Activated T-helper 1 cell treated with anti-CD3 and anti-CD28 coated beads, Interleukin-12 subunit alpha, Interleukin-12 subunit beta, Interleukin-2, Interleukin-4 antibody, amounts not matched to agents 30 ng/mL and 10 ng/mL and 1 ng/mL, durations not matched to agents 14 hours and 24 hours and 36 hours (primary cell): ENCODE measurements at places on chromosomes 7 and 10. TPM values are rescaled to one million over a fixed set of nuclear protein-coding genes. Genes with fewer than 3 reads are reported as not detected.
A peak's percentile ranks its signal among the peaks of the same experiment; 100 is the strongest.

The CNOT4 gene
- 21.3 and 23.3 TPM in 2 replicates for total RNA-seq

The CPA2 gene
- not detected in 2 replicates for total RNA-seq

The GPR146 gene
- total RNA-seq = 2.2 and 2.8 TPM in 2 replicates

The NPC1L1 gene
- total RNA-seq = not detected in 2 replicates

The NME8 gene
- total RNA-seq = not detected in 2 replicates

The ACTL6B gene
- not detected in 2 replicates for total RNA-seq

The CHST15 gene
- total RNA-seq = 0.15 and 0.18 TPM in 2 replicates

The CASD1 gene
- total RNA-seq = 14.9 and 15.2 TPM in 2 replicates

The AGBL3 gene
- total RNA-seq = 1.5 and 1.9 TPM in 2 replicates

The MYH16 gene
- not detected in 2 replicates for total RNA-seq

The GIMAP8 gene
- 9.2 and 9.4 TPM in 2 replicates for total RNA-seq

DNA sequence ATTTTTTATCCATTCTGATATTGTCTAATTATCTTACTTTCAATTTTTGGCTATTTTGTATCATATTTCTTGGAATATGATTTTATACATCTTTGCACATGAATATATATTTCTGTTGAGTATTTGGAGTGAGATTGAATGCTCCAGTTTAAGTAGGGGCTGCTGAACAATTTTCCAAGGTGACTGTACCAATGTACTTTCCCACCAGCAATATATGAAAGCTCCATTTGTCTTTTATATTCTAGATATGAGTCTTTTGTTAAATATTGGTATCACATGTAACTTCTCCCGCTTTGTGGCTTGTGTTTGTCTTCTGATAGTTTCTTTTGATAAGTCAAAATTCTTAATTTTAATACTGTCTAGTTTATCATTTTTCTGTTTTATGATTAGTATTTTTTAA, 144.6 kb upstream of the MDFIC start:
- DNase-seq = no peak

GRCh38 chr10:11898372-11899066, 75.4 kb downstream of the PROSER2 start:
- no peak for DNase-seq

DNA sequence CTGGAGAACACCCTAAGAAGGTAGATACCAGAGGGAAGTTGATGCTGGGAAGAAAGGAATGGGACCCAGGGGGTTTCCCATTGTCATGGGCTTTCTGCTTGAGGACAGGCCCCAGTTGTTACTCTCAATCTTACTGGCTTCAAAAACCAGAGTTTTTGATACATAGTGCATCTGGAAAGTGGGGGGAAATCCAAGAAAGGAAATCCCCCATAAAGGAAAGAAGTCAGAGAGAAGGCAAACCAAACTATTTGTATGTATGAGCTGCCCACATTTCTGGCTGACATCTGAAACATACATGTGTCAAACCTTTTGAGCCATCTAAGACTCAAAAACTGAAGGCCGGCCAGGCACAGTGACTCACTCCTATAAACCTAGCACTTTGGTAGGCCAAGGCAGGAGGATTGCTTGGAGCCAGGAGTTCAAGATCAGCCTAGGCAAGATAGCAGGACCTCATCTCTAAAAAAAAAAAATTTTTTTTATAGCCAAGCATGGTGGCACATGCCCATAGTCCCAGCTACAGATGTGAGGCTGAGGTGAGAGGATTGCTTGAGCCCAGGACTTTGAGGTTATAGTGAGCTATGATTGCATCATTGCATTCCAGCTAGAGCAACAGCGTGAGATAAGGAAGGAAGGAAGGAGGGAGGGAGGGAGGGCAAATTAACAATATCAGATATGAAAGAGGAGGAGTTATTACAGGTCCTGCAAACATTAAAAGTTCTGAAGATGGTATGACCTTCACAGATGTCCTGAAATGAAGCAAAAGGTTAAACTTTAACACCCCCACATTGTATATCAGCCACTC, 6.7 kb upstream of the COA1 start:
- DNase-seq = no peak

- DNase-seq = no peak
Observed at GRCh38 chr10:11300026-11300425, 282.4 kb downstream of the CELF2 start.

- DNase-seq = peak; percentile 95
Observed at GRCh38 chr10:133373174-133374090, at the start of gene ECHS1. ECHS1 (minus strand) TSS chr10:133373354; CDS start chr10:133373333, 21 bp downstream.

DNA sequence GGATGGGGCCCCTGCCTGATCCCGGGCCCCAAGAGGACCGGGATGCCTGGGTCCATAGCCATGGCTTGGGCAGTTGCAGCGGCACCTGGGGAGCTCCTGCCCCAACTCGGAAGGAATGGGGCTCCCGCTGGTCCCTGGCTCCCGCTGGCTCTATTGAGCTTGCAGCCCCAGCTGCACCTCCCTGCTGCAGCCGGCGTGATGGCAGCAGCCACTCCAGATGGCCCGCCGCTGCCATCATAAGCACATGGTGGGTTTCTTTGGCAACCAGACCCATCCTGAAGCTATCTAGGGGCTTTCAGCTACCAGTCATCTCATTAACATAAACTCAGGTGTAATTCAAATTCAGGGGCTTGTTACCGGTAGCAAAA, 11.1 kb upstream of the DNMBP start:
- DNase-seq = no peak

GRCh38 chr10:19659920-19660655, 156.1 kb upstream of the PLXDC2 start:
- DNase-seq = no peak

DNA sequence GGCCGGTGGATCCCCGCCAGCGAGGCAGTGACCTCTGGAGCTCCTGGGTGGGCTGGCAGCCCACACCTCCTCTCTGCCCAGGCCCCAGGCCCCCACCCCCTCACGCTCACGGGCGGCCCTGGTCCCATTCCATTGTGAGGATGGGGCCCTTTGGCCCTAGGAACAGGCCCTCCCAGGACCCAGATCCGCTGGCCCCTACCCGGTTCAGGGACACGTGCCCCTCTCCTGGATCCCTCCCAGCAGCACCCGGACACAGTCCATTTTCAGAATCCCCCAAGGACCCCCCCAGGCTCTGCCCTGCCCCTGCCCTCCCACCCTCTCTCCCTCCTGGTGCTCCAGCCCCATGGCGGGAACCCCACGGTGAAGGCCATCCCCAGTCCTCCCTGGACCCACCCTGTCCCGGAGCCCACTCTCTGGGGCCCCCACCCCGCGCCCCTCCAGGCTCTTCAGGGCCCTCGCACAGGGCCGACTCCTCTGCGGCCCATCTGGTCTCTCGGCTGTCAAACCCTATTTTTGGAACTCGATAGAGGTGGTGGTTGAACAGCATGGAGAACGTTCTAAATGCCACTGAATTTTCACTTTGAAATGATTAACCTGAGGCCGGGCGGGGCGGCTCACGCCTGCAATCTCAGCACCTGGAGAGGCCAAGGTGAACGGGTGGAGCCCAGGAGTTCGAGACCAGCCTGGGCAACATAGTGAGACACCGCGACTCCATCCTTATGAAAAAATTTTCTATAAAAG, 8.1 kb downstream of the ADAP1 start:
- DNase-seq = no peak

GRCh38 chr10:62437696-62438095, 63.5 kb downstream of the ZNF365 start:
- DNase-seq = no peak

DNA sequence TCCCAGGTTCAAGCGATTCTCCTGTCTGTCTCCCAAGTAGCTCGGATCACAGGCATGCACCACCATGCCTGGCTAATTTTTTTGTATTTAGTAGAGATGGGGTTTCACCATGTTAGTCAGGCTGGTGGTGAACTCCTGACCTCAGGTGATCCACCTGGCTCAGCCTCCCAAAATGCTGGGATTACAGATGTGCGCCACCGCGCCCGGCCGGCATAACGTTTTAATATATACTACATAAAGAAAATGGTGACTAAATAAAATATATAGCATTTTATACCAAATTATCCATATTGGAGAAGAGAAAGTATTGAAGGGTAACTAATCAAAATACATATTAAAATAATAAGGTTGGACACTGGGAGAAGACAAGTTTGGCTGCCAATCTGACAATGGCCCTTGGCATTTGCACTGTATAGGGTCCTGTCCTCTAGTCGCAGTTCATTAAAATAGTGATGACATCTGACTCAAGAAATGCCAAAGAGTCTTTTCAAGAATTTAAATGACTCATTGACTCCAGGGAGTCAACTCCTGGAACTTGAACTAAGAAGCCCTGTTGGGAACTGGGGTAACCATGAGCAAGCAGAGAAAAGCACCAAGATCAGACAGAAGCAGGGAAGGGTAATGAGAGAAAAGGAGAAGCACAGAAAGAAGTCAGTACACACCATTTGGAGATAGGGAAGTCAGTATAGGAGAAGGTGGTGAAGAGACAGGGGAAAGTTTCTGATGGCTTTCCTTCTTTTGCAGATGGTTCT, 91.1 kb downstream of the CH25H start:
- DNase-seq = no peak

GRCh38 chr7:38070718-38071117, 107.3 kb upstream of the STARD3NL start:
- DNase-seq = no peak

DNA sequence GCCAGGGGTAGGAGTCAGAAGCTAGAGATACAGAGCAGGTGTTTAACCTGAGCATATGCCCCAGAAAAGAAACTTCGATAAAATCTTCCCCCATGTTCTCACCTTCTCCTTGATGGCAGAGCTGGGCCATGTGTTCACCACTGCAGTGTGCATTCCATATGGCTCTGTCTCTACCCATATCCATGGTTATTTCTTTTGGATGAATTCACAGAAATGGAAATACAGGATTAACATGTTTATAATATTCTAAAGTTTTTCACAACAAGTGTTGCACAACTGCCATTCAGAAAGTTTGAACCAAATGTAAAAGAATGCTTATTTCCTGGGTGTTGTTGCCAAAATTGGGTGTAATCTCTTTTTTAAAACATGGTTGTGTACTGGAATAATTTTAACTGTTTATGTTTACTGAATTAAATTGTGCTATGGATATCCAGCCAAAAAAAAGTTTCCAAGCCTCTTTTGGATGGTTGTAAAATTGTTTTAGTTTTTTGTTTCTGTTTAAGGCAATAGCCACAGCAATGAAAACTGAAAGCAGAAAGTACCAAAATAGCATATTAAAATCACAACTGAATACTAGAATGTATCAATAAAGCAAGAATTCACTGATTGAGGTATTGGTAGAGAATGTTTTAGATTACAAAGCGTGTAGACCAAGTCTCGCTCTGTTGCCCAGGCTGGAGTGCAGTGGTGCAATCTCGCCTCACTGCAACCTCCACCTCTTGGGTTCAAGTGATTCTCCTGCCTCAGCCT, 19.9 kb upstream of the CCNY start:
- DNase-seq = no peak

DNA sequence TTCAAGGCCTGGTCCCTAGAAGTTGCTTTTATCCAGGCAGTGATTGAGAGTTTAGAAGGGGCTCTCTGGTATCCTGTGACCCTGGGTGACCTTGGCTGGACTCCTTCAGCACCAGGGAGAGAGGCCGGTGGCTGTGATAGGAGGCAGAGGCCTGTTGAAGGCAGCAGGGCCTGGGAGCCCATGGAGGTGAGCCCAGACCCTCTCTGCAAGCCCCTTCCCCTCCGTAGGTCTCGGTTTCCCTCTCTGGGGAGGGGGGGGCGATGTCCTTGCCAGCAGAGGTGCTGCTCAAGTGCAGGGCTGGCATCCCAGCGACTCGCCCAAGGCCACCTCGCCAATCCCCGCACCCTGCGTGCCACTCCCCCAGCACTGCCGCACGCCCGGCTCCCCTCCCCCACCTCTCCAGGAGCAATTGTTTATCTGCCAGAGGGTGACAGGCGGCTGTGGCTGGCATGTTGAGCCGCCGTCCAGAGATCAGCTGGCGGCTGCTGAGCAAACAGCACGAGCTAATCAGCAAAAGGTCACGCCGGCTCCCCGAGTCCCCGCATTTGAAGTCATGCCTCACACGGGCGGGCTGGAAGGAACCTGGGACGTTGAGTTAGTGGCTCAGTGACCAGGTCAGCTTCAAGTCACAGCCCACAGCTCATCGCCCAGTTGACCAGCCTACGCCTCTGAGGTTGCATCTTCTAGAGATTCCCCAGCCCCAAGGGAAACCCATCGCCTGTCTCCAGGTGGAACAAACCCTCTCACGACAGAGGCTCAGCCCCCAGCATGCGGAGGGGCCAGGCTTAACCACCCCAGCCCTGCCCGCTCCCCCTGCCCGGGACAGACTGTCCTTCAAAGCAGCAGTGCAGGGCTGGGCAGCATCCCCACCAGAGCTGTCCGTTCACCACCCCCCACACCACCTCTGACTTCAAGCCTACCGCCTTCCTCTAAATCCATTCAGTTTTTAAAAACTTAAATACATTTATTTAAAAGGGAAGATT, 43.7 kb downstream of the ELFN1 start:
- DNase-seq = no peak

DNA sequence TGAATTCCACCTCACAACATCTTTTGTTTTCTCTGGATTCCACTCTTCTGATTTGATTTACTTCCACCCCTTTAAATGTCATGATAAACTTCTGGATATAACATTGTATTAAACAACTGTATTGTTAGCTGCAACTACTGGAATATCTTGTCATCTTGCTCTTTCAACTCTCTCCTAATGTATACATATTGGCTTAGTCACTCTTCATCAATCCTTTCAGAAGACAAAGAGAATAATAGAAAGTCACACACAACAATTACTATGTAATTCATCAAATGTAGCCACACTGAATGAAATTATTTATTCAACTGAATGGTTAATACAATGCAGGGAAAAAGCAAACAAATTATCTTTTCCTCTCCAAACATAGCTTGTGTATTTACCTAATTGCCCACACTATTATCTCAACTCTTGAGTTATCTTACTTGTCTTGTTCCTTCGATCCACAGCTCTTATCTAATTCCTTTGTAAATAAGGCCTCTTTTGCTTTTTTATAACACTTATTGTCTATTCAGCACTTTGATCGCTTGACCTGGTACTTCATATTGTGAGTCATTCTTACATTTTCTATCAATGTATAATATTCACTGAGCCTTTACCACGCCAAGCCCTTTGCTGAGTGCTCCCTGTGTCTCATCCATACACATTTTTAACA, 16.7 kb downstream of the SEMA3A start:
- DNase-seq = no peak

DNA sequence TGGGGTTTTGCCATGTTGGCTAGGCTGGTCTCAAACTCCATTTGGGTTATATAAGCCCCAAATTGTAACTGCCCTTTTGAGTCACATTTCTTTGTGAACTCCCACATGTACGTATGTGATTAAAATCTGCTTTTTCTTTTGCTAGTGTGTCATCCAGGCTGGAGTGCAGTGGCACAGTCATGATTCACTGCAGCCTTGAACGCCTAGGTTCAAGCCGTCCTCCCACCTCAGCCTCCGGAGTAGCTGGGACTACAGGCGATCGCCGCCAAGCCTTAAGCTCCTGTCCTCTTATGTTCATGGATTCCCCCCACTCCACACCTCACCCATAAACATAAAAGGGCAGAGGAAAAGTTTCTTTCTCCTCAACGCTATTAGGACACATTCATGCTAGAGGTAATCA, 4.4 kb upstream of the SMC3 start:
- no peak for DNase-seq

DNA sequence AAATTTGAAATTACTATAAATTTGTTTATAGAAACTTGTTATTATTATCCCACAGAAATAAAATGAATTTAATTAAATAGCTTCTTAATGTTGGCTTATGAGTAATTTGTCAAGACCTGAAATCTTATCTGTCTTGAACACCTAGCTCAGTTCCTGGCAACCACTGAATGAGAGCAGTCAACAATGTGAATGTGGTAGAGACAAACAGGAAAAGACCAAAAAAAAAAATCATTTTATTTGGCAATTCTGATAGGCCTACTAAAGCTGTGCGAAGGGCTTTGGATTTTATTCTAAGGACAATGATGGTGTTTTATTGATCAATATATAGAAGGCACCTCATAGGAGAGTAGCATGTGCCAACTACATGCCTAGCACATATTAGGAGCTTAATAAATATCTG, 127.8 kb upstream of the RSU1 start:
- no peak for DNase-seq
